T follicular helper cell (primary cell): ENCODE measurements at places on chromosomes 11 and 22.

- no peak for DNase-seq
These were observed 44.9 kb upstream of the SWAP70 start for GRCh38 chr11:9619004-9619403.

DNA sequence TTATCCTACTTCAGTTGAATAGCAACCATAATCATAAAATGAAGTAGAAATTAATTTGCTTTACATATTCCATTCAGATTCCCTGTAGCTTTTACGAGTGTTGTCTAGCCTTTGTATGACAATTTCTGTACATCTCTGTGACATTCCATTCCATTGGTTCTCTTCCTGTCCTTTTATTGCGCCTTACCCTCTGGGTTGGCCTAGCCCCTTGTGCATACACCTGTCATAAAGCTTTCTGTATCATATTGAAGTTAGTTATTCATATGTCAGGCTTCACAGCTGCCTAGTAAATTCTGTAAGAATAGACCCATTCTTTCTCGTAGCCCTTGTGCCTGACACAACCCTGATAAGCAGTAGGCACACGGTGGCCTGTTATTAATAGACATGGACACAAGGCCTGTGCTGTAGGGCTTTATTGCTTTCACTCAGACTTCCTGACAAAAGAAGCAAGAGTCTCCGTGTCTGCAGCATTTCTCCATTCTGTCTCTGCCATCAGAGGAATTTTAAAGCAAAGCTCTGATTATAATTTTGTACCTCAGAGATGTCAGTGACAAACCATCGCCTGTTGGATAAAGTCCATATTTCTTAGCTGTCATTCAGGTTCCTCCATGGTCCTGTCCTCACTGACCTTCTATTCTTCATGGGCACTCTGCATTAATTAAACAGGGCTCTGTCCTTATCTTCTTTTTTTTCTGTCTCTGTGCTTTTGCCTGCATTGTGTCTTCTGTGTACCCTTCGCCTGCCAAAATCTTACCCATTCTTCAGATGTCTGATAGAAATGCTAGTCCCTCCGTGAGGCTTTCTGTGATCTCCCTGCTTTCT lies 49.4 kb downstream of the BID start:
- DNase-seq, result no peak

DNA sequence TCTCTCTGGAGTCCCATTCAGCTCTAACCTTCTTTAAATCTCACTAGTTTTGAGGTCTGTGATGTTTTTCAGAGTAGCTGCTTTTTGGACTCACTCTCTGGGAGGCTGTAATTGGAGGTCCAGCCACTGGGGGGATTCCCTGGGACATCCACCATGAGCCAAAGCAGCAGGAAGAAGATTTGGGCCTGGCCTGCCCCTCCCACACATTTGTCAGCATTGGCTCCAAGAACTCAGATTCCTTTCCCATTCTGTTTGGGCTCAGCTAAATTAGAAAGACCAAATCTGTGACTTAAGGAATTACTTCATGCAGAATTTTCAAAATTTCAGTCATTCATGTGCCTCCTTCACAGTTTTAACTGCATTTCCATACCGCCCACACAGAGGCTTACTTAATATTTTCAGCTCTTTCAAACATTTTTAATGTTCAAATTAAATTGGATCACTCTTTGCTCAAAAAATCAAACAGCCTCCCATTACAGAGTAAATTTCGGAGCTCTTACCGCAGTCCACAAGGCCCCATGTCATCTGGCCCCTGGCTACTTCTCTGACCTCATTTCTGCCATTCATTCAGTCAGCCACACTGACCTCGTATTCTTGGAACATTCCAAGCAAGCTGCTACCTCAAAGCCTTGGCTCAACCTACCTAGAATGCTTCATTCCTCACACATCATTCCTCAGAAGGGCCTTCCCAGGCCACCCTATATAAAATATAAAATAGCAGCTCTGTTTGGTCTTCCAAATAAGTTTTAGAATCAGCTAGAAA lies 54.5 kb upstream of the RRAS2 start:
- no peak for DNase-seq

DNA sequence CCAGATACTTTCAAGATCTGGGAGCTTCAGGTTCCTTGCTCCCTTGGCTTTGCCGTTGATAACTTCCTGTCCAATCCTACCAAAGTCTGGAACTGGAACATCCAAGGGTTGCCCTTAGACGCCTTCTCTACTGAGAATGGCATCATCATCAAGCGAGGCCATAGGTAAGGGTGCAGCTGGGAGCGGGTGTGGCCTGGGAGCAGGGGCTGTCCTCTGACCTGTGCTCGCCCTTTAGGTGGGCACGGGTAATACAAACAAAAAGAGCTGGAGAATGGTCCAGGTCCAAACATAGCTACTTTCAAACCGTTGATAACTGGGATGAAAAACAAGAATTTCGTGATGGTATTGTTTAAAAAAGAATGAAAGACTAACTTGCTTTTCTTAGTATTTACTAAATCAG lies 25.0 kb downstream of the CASP12 start:
- DNase-seq, result no peak

DNA sequence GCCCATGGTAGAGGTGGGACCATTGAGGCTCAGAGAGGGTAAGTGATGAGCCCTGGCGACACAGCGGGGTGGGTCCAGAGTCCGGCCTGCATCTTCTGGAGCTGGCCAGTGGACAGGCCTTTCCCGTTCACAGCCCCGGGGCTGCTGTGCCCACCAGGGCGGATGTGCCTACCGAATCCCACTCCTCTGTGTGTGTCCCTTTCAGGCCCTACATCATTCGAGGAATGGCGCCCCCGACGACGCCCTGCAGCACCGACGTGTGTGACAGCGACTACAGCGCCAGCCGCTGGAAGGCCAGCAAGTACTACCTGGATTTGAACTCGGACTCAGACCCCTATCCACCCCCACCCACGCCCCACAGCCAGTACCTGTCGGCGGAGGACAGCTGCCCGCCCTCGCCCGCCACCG lies 11.9 kb upstream of the PPP6R3 start:
- no peak for DNase-seq

DNA sequence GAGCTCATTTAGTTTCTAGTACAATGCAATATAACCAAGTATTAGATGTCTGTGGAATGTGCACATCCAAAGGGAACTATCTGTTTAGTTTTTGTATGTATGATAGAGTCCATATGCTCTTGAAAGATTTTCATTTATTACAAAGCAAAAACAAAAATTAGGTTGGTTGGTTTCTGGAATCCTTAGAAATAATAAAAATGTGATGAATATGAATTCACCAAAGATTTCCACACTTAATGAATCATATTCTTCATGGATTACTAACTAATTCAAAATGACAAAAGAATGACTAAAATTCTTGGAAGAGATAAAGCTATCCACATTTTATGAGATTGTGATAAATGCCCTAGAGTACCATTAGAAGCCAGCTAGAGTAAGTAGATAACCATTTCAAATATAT lies 261.1 kb downstream of the SBF2 start:
- no peak for DNase-seq

- no peak for DNase-seq
These were observed 17.9 kb downstream of the MUC5AC start for GRCh38 chr11:1175461-1176223.

DNA sequence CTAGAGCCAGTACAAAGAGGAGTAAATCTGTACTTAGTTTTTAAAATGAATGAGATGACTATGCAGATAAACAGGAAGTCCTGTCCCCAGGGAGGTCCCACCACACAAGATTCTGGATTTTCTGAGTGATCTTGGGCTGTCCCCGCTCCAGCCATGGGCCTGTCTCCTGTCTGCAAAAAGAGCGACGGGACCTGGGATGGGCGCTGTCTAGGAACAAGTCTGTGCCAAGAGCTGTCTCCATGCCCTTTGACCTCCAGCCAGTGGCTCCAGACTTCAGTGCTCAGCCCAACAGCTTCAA lies 6.0 kb downstream of the CSNK1E start:
- DNase-seq, result no peak

DNA sequence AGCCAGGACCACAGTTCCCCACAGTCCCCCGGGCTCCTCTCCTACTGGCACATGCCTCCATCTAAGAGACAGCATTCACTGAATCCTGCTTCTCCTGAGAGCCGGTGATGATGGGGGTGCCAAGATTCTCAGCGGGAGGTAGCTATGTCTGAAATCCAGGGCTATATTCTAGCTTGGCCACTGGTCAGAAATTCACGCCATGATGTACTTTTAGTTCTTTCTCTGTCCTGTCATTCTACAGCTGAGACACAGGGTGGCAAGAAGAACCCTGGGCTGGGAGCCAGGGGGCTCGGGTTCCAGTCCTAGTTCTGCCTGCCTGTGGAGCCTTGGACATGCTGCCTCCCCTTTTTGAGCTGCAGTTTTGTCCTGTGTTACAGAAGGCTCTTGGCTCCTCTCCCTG lies 59.2 kb upstream of the PHOX2A start:
- no peak for DNase-seq

- no peak for DNase-seq
These were observed 54.3 kb upstream of the FAM181B start for GRCh38 chr11:82787981-82788380.

DNA sequence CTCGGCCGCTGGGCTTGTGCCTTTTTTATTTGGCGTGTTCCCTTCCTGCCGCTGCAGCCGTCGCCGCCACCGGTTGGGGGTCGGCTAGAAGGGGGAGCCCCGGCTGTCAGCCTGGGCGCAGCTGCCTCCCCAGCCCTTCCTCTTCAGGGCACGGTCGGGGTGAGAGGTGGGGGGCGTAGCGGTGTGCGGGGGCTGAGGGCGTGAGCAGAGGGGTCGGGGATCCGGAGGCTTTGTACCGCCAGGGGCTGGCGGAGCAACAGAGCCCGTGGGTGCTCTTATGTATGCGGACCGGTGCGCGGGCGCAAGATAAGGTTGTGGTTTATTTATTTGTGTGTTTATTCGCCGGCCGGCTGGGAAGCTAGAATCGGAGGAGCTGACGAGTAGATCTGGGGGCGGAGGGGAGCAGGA lies 477 bp downstream of the ZBTB16 start:
- DNase-seq, result no peak

DNA sequence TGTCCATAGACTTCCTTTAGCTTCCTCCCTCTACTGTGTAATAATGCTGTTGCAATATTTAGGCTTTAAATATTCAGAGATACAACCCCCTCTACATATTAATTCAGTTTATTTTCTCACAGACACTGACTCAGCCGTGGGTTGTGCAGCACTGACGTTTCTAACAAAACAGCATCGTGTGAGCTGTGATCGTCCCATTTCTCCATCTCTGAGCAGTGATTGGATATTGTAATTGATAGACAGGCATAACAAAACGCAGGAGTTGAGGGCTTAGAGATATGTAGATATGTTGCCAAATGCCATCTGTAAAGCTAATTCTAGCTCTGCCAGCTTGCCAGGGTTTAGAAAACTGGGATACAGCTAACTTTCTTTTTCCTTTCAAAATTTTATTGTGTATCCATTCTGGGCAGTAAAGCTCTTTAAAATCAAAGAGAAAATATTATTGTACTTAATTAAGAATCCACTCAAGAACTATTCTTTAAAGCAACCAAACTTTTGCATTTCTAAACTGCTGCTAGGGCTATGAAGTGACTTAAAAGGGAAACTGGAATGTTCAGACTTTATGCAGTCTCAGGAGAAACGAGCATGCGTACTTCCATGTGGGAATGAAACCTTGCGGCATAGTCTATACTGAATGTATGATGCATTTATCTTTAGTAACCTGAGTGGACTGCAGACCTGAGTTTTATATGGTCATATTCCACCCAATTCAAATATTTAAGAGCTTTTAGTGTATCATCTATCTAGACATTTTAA lies 22.7 kb downstream of the BTBD10 start:
- no peak for DNase-seq

DNA sequence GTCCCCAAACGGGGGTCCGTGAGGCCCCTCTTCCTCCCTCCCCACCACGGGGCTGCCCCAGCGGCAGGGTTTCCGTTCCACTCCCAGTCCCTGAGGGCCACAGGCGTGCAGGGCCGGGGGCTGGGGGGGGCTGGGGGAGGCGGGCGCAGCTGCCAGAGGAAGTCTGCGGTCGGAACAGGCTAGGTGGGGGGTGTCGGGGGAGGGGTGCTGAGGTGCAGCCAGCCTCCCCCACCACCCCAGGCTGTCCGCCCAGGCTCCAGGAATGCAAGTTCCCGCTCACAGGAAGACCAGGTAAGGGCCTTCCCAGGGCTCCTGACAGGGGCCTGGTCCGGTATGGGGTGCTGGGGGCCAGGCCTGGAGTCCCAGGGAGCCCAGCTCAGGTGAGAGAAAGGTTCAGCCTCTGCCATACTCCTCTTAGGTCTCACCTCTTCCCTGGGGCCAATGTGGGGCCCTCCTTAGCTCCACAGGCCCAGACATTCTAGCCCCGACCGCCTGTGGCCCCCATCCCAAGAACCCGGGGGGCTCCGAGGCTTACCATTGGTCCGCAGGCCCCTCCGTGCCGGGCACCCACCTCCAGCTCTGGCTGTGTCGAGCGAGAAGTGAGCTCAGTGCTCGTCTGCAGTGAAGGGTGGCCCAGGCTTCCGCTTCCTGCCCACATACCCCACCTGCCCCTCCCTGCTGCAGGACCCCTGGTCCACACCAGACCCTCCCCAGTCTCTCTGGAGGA lies at the start of gene PTPRCAP:
PTPRCAP (minus strand) TSS at position 601 of the 727 bp plus-strand sequence; CDS start at position 538, 63 bp downstream.
- peak; percentile 74 for DNase-seq

GRCh38 chr11:12212174-12212820 lies 101.9 kb downstream of the MICAL2 start:
- DNase-seq, result no peak

DNA sequence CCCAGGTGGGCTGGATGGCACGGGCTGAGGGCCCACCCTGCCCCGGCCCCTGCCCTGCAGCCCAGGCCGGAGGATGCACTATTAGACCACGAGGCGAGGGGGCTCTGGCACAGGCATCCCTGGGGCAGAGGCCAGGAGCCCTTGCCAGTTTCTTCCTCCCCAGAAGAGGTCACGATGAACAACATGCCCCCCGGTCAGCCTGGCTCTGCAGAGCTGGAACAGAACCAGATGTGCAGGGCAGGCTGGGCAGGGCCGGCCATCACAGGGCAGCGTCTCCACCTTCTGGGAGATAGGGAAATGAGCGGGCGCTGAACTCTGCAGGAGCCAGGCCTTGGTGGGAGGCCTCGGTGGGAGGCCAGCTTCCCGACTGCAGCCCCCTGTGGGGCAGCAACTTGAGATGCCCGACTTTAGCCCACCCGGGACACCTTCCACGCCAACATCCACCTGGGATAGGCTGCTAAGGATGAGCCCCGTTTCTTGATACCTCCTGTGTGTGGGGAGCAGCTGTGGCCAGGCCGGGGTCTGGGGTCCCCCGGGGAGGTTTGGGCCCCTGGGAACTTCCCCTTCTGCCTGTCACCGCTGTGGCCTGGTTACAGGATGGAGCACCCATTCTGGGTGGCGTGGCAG lies 21.8 kb upstream of the GNB1L start:
- DNase-seq, result no peak

- DNase-seq, result no peak
These were observed 1912.0 kb upstream of the RAG2 start for GRCh38 chr11:38510041-38510440.
